HS-5 (cell line): ENCODE measurements at places on chromosomes 6 and 20.

DNA sequence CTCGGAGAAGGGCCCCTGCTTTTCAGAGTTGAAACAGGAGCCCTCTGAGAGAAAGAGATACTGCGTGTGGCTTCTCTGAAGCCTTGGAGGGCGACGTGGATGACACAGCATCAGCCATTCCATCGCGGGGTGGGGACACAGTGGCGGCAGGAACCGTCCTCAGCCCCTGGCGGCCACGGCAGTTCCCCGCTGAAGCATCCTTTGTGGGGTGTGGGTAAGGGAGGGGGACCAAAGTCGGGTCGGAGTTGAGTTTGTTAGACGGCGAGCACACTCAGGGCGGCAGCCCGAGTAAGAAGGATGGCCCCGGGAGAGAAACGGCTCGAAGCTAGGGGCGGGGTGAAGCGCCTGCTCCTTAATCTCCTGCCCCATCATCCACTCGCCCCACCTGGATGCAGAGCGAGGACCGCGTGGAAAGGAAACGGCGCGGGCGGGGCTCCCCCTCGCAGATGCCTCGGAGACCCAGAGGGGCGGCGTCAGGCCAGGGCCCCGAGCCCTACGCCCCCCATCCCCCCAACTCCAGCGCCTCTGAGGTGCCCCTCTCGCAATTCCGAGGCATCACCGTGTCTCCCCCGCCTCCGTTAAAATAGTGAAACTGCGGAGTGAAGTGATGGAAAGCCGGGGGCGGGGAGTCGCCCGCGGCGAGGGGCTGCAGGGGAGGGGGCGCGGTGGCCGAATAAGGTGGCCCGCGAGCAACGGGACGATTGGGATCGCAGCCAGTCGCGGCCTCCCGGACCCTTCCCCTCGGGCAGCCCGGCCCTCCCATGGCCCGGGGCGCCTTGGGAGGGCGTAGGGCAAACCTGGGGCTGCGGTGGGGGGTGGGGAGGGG is 796 bp upstream of the RREB1 start:
- no peak for DNase-seq

GRCh38 chr20:57384486-57384885 is 6.7 kb upstream of the RBM38 start:
- DNase-seq: no peak

GRCh38 chr6:75428204-75428603 is 65.4 kb downstream of the FILIP1 start:
- DNase-seq: no peak

DNA sequence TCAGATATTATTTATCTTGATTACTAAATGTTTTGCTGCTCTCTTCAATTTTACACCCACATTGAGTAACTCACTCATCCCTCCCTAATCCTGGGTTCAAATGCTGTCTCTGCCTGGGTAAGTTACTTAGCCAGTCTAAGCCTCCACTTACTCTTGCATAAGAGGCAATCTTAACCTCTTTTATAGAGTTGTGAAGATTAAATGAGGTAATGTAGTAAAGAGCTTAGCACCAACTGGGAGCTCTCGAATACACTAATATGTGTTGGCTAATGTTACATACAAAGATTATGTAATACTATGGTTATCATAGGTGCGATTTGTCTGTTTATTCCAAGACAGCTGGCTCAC is 134.4 kb upstream of the STMND1 start:
- no peak for DNase-seq
